GOT3 (cell line): ENCODE measurements at places on chromosomes 3 and 15.

DNA sequence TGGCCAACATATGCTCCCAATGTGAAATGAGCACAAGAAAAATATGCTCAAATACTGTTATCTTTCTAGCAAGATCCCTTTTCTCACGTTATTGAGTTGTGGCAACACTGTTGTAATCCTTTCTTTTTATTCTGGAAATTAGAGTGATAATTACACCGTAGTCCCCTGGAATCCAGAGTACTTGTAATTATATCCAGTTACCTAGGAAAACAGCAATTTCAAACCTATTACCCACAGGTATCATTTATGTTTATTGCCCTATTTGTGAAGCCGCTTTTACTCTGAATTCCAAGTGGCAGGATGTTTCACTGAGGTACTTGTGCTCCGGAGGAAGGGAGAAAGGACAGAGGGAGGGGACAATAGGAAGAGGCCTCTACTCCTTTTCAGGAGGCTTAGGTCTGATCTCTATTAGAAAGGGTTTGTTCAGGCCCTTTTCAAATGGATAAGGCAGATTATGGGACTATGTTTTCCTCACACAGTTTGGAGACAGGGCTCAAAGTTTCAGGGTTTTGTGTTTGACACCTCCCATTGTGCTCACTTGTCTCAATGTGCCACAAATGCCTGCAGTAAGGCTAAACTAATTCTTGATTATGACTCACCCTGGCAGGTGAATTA lies 646.6 kb downstream of the TUSC7 start:
- DNase-seq, result no peak

- no peak for DNase-seq
Observed at GRCh38 chr15:91894606-91895005, 41.1 kb downstream of the SLCO3A1 start.

DNA sequence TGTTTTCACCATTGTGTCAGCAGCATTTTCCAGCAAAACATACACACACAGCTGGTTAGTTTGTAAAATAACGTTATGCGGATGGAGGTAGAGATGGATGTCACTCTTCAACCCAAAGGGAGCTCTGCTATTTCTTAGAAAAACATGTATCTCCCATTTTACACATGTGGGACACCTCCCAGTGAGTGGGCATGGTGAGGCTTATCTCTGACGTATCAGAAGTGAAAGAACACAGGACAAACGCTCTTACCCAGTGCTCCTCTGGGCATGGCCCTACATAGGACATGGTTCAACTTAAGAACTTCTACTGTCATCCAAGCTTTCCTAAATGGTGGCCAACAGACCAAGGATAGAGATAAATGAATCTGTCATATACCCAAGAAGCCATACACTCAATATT lies 2.1 kb downstream of the FAM240A start:
- DNase-seq, result no peak

GRCh38 chr15:83654379-83655236 lies 685 bp downstream of the ADAMTSL3 start:
- no peak for DNase-seq

DNA sequence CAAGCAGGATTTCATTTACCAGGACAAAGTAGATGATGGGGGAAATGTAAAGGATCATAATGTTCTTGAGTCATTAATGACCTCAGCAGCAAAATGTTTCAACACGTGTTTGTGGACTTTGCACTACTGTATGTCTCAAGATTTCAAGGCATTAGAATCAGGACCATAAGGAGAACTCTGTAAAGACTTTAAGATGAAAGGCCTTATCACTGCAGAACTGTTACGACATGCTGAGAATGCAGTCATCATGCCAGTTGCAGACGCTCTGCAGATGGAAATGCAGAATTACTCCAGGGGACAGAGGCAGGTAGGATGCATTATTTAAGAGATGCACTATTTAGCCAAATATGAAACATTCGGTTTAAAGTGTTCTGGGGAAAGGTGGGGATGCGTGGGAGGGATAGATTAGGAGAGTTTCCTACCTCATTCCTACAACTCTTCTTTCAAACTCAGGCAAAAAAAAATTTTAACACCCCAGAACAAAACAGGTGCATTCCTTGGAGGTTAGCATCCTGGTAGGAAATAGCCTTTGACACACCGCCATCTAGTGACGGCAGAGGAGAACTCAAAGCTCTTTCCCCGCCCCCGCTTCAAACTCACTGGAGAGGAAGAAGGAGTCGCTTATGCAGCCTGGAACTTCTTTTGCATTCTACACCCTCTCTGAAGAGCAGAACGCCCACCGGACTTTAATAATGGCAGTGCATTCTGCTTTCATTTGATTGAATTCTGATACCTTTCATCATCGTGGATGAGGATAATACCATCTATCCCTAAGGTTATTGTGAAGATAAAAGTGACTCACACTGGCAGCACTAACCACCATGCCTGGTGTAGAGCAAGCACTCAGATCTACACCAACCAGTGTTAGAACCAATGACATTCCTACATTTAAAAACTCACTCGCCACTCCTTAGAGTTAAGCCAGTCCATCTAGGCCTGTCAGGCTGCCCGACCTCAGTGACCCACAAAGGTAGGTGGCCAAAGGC lies 43.1 kb upstream of the TOPAZ1 start:
- DNase-seq, result no peak

GRCh38 chr15:45618813-45619212 lies 16.0 kb upstream of the SQOR start:
- no peak for DNase-seq

- no peak for DNase-seq
Observed at GRCh38 chr15:85427286-85428028, 47.1 kb downstream of the AKAP13 start.

DNA sequence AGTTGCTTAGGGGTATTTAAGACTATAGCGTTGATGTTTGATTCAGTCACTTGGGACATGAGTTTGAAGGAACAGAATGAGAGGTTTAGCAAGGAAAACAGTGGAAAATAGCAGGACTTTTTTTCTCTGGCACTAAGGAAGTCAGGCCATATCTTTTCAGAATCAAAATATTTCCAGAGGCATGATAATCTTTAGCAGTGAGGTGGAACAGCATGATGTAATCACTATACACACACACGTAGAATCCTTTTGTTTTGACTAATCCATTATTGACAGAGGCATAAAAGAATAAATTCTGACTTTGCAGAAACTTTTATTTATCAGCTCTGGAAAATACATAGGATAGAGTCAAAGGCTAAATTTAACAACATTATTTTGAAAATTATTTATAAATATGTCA lies 174.1 kb downstream of the ZPLD1 start:
- no peak for DNase-seq

- no peak for DNase-seq
Observed at GRCh38 chr3:184710870-184711492, 883 bp downstream of the MAGEF1 start.

DNA sequence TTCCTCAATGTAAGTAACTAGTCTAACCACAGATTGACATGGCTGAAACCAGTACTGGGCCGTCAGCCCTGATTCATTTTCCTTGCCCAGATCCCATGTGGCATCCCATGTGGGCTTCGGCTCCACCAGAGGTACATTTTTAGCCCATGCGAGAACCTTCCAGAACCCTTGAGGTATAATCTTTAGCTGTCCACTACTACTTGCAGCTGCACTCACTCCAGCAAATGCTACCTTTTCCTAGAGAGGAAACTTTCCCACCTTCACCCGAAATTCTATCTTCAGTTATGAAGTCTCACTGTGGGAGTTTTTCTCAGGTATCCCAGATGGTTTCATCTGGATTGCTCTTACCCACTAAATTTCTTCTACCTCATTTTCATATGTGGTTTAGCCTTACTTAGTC lies 907.2 kb downstream of the ROBO1 start:
- no peak for DNase-seq

DNA sequence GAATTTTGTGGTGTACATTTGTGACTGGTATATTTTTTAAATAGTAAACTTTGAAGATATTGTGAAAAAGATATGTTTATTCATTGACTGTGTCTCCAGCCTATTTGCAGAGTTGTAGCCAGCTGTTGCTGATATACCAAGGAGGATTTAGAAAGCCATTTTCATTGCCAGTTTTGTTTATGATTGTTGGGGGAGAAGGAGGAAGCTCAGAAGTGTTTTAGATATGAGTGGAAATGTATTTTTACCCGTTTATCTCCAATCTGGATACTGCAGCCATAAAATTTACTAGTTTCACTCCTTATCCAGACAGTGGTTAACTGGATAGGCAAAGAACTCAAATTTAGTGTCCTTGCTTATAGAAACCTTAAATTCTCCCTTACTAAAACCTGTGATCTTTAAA lies 18.8 kb downstream of the ATP11B start:
- no peak for DNase-seq

GRCh38 chr3:15538345-15538744 lies 16.8 kb upstream of the COLQ start:
- no peak for DNase-seq

- no peak for DNase-seq
Observed at GRCh38 chr3:33826206-33826605, 27.8 kb downstream of the PDCD6IP start.

GRCh38 chr3:127044996-127045395 lies 62.1 kb downstream of the PLXNA1 start:
- DNase-seq, result no peak

GRCh38 chr15:39326306-39326975 lies 254.4 kb upstream of the THBS1 start:
- DNase-seq, result no peak

DNA sequence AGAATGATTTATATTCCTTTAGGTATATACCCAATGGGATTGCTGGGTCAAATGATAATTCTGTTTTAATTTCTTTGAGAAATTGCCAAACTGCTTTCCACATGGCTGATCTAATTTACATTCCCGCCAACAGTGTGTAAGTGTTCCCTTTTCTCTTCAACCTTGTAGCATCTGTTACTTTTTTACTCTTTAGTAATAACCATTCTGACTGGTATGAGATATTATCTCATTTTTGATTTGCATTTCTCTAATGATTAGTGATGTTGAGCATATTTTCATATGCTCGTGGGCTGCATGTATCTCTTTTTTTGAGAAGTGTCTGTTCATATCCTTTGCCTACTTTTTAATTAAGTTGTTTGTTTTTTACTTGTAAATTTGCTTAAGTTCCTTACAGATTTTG lies 1264.2 kb downstream of the OTOL1 start:
- no peak for DNase-seq

DNA sequence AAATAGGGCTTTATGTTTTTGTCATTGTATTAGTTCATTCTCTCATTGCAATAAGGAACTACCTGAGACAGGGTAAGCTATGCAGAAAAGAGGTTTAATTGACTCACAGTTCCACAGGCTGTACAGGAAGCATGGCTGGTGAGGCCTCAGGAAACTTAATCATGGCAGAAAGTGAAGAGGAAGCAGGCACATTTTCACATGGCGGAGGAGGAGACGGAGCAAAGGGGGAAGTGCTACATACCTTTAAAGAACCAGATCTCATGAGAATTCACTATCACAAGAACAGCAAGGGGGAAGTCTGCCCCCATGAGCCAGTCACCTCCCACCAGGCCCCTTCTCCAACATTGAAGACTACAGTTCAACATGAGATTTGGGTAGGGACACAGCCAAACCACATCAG lies 25.6 kb downstream of the CEP63 start:
- DNase-seq, result no peak

GRCh38 chr3:189812806-189813465 lies 181.7 kb downstream of the TP63 start:
- no peak for DNase-seq

DNA sequence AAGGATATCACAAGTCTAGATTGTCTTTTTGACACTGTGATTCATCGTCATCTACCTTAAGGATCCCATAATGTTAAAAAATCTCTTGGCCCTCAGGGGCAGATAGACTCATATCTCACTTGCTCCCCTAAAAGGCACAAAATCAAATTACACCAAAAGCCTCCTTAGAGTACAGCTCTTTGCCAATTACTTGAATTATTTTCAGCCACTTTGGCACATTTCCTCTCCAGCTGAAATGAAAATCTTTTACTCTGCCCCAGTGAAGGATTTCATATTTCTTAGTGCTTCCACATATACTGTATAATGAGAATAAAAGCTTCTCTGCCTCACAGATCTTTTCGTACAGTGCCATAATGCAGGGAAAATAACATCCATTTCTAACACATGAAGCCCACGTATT lies 190.7 kb upstream of the GBE1 start:
- no peak for DNase-seq

GRCh38 chr15:50905055-50905454 lies 3.4 kb upstream of the AP4E1 start:
- DNase-seq, result no peak

GRCh38 chr3:108441518-108441917 lies 68.9 kb downstream of the MYH15 start:
- no peak for DNase-seq

- DNase-seq, result no peak
Observed at GRCh38 chr3:186902713-186903112, 27.6 kb upstream of the ST6GAL1 start.

DNA sequence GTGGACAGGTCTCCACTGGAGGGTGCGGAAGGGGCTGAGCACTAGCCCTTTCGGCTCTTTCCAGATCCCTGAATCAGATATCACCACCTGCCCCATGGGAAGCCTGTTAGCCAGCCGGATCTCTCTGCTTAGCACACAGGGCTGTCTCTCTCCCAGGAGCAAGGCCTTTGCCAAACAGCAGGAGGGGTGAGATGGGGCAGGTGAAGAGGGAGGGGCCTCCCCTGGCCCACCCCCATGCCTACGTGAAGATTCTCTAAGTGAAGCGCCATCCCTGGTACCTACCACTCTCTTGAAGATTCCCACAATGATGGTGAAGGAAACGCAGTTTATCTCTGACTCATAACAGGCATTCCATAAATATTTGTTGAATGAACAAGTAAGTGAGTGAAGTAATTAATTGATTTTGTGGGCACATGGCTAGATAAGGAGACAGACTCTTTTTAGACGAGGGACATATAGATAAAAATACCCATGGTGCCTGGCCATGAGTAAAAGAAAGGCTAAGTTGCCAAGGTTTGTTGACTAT lies 19.6 kb upstream of the HCN4 start:
- DNase-seq, result no peak

DNA sequence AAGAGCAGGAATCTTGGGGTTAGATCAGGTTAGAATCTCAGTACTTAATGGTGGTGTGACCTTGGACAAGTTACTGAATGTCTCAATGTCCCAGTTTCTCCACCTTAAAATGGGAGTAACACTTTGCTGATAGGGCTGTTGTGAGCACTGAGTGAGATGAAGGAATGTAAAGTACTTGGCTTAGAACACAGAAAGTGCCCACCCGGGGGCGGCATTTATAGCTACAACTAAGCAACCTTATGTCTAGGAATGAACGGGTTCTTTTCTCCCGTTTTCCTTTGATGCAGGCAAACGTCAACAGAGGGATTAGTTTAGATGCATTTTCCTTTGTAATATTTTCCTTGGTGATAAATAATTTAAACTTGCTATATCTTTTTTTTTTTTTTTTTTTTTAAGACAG lies 176.6 kb downstream of the USP13 start:
- DNase-seq, result no peak
